NCI-H1417 (cell line): ENCODE measurements at places on chromosomes 2 and 18.

- DNase-seq = no peak
Observed at GRCh38 chr2:143088388-143088787, 40.8 kb upstream of the ARHGAP15 start.

DNA sequence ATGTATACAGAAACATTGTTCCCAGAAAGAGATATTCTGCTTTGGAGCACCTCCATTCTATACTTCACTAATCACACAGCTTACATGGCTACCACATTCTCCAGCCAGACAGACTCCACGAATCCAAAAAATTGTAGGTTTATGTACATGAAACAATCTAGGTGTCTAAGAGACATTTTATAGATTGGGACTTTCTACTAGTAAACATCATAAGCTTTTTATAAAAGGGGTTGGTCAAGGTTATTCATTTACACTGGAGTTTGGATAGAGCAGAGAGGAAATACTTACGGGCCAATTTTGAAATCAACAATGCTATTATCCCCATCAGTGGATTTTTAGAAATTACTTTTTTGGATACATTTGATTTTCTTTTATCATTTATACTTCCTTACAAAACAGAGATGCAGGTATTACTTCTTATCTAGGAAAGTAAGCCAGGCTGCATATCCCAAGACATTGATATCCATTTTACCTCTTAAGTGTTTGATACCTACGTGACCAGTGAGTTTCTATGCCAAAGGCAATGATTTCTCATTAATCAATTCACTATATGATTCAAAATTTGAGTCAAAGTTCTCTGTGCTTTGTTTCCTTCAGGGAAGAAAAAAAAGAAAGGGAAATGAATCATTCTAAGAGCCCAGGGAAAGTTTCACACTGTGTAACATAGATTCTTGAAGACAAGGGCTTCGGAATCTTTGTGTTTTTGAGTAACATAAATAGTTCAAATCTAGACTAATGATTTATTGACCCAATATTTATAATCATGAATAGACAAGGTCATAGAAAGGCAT is 140.5 kb downstream of the PTH2R start:
- no peak for DNase-seq

DNA sequence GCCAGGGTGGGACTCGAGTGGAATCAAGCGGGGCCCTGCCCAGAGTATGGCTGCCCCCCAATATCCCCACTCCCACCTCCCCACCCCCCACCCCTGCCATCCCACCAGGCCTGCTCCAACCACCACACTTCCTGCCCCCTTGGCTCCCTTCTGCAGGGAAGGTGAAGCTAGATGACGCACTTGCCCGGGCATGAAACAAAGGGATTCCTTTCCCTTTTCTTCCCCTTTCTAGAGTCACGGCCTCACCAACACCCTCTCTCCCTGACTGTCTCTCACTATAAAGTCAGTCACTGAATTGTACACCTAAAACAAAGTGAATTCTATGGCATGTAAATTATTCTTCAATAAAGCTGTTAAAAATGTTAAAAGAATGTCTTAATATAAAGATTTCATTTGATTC is 16.0 kb downstream of the ZBTB7C start:
- DNase-seq = no peak

- DNase-seq = no peak
Observed at GRCh38 chr2:85717308-85718008, 23.3 kb downstream of the GNLY start.

- no peak for DNase-seq
Observed at GRCh38 chr2:189176516-189176915, 3.0 kb downstream of the COL5A2 start.

DNA sequence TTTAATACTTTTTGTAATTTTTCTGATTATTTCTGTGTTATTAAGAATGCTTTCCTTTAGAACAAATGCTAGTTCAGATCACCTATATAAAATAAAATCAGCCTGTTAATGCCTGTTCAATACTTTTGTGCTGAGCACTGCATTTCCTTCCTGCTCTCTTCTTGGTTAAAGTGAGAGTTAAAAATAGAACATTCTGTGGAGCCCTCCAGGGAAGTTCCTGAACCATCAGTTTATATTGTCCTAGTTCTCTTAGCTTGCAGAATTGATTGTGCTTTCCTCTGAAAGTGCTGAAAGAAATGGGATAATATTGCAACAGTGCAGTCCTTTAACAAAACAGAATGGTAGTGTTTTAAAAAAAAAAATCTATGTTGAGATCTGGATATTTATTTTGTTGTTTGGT is 74.6 kb upstream of the UBXN4 start:
- no peak for DNase-seq

DNA sequence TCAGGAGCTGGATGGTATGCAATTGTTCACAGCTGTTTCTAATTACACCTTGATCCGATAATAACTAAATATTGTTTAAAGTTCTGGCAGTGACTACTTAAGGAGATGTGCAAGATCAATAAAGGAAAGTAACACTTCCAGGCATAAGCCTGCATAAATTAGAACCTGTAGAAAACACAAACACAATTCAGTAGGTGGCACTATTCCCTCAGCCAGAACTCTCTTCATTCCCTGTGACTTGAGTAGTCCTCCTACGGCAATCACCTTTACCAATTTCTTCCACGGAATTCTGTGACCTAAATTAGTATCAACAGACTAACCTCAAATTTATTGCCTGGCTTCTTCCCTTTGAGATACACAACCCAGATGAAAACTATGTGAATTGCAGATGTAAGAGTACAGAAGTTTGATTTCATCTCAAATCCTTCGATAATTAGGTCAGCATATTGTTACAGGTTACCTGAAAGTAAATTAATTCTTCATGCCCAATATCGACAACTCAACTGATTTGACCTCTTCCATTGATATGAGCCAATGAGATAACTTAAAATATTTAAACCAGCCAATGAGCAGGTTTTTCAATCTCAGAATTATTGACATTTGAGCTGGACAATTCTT is 137.8 kb downstream of the PID1 start:
- peak; percentile 80 for DNase-seq

GRCh38 chr2:148027822-148028221 is 6.9 kb downstream of the MBD5 start:
- DNase-seq = no peak

DNA sequence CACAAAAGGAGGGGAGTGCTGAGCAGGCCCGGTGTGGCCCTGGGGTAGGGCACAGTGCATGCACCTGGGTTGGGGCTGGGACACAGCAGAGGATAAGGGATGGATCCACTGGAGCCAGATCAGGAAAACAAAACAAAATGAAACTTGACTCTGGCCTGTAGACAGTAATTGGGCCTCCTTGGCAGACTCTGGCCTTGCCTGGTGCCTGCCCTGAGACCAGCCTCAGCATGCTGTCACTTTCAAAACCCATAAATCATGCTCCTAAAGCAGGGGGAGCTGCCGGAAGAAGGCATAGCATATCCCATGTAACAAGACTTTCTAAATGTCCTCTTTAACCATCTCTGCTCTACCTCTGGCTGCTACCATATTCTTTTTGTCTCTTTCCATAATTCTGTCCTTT is 61.1 kb upstream of the IGFBP5 start:
- DNase-seq = no peak

GRCh38 chr18:24814521-24814920 is 354.1 kb downstream of the HRH4 start:
- no peak for DNase-seq

DNA sequence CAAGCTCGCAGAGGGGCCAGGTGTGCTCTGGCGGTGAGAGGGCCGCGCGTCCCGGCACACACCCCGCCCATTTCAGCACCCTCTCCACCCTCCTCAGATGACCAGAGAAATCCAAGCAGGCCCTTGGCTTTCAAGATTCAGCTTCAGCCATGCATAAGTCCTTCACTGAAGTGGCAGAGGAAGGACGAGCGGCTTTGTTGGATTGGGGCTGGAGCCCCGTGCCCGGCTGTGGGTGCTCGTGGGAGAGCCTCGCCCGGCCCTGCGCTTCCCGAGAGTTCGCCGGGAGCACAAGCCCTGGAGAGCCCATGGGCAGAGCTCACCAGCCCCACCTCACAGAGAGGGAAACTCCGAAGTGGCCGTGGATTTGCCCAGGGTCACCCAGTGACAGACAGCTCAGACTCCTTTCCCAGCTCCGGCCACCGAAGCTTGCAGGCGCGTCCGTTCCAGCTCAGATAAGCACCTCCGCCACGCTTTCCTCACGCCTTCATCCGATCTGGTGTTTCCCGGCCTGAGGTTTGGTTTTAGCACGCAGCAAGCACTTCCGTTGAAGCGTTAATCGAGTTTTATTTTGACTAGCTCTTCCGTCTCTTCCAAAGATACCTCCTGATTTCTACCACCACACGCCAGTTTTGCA is 45.6 kb upstream of the MTCL1 start:
- peak; percentile 89 for DNase-seq

DNA sequence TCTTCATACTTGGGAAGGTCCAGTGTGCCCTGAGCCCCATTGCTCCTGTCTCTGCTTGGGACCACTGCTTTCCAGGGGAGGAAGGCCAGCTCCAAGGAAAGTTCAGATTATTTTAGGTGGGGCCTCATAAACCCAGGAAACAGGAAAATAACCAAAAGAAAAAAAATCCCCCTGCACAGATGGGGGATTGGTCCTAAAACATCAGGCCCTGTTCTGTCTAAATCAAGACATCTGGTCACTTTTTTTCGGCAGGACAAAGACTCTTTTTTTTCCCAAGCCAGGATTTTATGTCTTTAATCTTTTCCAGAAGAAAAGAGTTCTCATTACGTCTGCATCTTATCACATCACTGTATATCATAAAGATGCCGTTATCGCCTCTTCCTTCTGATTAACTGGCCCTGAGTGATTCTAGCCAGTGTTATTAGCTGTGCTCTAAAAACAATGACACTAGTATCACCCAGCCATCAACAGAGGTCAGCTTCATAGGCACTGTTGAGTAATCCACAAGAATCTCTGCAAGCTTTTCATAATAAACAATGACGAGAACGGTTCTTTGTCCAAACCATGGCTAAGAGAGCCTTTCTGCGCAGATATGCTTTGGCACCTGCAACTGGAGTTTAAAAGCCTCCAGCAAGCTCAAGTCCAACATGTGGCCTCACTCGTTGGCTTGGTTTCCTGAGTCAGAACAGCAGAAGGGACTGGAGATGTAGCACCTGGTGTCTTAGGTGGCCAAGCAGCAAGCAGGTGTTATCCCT is 138.2 kb downstream of the VAPA start:
- no peak for DNase-seq

- DNase-seq = no peak
Observed at GRCh38 chr2:206457188-206457634, 13.9 kb downstream of the ADAM23 start.

GRCh38 chr2:21467910-21468309 is 344.1 kb downstream of the TDRD15 start:
- DNase-seq = no peak

DNA sequence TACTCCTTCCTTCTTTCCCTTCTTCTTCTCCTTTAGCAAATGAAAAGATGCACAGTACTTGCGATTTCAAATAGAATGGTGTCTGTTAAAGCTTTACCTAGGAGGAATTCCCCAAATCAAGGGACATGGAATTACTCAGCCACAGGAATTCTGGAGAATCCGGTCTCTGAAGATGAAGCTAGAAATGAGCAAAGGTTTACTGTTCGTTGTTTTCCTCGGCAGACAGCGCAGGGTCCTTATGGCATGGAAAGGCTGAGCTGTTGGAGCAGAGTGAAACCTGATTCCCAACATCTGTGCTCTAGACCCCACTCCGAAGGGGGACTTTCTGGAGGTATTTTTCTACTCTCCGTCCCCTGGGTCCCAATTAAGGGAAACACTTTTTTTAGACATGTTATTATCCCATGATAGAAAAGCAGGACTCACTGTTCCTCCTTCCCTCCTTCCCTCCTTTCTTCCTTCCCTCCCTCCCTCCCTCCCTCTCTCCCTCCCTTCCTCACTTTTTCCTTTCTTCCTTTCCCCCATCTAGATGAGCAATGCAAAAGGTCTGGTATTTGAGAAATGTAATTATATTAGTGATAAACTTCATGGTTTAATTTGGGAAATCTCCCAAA is 47.1 kb downstream of the CDCA7 start:
- no peak for DNase-seq

- no peak for DNase-seq
Observed at GRCh38 chr2:231394211-231395141, 1.0 kb upstream of the B3GNT7 start.

- DNase-seq = no peak
Observed at GRCh38 chr2:218047536-218048225, 21.4 kb upstream of the RUFY4 start.

- no peak for DNase-seq
Observed at GRCh38 chr18:68056936-68057335, 540.4 kb upstream of the DSEL start.

GRCh38 chr2:177078855-177079254 is 133.7 kb upstream of the HNRNPA3 start:
- DNase-seq = no peak

GRCh38 chr2:155747531-155747930 is 585.0 kb downstream of the NR4A2 start:
- no peak for DNase-seq

- no peak for DNase-seq
Observed at GRCh38 chr2:182259629-182260150, 167.1 kb downstream of the PDE1A start.

GRCh38 chr18:12543697-12544096 is 114.2 kb downstream of the SPIRE1 start:
- DNase-seq = no peak

DNA sequence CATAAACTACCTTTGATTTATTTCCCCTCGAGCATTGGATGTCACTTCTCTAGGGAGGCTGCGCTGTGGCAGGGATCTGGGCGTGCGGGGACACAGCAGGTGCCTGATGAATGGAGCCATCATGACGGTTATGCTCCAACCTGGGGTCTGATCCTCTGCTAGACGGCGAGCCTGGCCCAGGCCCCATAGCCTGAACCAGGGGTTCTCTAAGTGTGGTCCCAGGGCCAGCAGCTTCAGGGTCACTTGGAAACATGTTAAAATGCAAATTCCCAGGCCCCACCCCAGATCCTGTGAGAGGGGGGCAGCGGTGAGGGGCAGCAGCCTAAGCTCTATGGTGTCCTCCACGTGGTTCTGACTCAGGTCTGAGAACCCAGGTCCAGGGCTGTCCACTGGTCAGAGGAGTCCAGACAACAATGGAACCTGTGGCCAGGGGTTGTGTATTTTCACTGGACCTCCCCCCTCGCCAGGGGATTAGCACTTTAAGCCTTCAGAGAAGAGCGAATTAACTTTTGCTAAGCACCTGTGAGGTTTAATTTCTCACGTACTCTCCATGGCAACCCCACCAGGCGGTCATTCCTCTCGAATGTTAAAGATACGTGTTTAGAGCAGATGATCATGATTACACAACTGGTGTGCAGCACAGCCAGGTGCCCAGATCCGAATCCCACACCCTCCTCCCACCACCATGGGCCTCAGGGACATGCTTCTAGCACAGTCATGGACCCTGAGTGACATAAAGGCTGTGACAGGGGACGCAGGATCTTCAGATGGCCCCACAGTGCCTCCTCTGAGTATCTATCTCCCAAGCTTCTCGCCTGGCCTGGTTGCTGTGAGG is 1.6 kb upstream of the ARHGEF4 start:
- DNase-seq = peak; percentile 68

DNA sequence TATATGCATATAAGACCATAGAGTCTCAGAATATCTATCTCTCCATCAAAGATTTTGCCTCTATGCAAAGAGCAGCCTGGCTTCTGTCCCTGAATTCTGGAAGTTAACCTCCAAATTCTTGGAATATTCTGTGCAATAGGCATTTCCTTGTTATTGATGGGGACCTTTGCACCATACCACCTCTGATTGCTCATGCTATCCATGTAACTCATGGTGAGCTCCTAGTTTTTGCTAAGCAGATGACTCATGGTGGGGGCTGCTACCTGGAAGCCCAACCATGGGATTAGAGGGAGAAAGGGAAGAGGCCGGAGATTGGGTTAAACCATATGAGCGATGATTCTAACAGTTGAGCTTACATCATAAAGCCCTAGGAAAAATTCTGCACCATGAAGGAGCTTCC is 310.2 kb upstream of the FIGN start:
- no peak for DNase-seq
